ENCODE measurements at places on chromosomes 6 and 20.

DNA sequence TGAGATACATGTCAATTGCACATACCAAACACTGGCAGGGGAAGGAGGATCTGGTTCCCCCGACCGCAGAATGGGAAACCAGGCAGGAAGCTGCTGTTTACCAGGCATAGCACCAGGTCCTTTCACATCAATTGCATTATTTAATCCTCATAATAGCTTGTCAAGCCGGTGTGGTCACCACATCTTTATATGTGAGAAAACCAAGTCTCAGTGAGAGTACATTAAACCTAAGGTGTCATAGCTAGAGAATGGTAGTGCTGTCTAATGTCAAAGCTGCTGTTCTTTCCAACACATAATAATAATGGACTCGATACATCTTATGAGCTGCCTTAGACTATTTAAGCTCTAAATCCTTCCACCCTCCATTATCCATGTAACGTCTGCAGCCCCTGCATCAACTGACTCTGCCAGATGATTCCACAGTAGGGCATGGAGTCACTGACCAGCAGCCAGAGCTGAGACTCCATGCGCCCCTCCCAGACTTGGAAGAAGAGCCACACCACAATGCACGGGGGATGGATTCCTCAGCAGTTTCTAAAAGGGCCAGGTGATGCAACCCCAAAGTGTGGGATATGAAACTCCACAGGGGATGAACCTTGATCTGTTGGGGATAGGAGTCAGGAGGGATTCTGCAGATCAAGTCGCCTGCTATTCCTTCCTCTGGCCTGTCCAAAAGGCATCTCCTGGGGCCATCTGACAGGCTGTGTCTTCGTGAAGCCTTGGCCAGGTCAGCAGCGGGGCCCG, 71.8 kb downstream of the GPR6 start:
- no peak for DNase-seq

GRCh38 chr6:158371261-158371660, 59.0 kb downstream of the TULP4 start:
- no peak for DNase-seq

- DNase-seq = no peak
These were observed 51.4 kb upstream of the EZR start for GRCh38 chr6:158870649-158870957.

DNA sequence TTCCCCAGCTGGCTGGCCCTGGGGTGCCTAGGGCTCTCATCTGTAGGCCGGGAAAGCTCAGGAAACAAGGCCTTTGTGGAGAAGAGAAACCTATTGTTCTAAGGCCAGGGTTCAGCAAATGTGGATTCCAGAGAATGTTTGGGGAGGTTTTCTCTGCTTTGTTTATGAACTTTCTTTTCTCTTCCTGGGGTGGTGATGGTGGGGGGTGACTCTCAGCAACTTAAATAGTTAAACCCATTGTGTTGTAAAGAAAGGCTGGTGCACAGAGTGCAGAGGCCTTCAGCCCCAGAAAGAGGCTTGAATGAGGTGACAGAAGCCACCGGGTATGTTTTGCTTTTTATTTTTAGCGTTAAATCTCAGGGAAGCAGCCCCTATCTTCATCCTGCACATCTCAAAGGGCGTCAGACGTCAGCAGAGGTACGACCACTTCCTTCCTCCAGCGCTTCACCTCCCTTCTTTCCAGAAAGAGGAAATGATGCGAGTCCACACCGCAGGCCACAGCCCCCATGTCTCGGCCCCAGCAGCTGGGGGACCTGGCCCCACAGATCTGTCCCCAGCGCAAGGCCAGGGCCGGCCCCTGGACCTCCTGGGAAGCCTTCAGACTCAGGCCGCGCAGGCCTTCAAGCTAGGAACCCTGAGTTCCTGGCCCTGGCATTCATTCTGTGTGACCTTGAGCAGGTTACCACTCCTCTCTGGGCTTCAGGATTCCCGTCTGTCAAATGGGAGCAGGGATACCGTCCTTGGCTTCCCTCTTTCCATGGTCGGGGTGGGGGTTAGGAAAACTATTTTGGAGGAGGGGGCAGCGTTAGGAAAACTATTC, 605 bp upstream of the PPP1R16B start:
- peak; percentile 75 for DNase-seq

- no peak for DNase-seq
These were observed 98.2 kb downstream of the PSMG4 start for GRCh38 chr6:3356824-3357420.

DNA sequence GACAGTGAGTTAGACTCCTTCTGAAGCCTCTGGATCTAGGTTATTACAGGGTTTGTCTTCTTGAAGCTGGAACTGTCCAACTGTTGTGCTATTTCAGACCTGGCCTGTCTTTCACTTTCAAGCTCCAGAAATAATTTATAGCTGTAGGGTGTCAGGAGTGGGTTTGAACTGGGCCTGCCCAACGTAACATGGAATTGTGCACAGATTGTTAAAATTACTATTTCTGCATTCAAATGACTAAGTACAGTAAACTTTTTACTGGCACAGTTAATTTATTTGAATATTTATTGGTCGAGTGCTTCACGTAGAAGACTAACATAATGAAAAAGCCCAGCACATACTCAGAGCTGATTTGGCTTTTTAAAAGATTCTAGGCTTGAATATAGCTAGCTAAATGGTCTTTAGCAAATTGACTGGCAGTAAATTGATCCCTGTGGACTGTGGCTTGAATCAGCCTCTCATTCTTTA, 74.3 kb downstream of the ARID1B start:
- DNase-seq = peak; percentile 37

- no peak for DNase-seq
These were observed 74.7 kb upstream of the TNFAIP3 start for GRCh38 chr6:137792160-137793033.

GRCh38 chr20:33053291-33054106, at the start of gene BPIFB3:
TSS of gene BPIFB3 (plus strand) at chr20:33053903. CDS start at chr20:33055436, 1,533 bp downstream.
- no peak for DNase-seq

- peak; percentile 39 for DNase-seq
These were observed at the start of gene DDR1 for GRCh38 chr6:30883685-30884520. TSS of gene DDR1 (plus strand) at chr6:30884519. CDS start at chr6:30888730, 4,211 bp downstream.

- no peak for DNase-seq
These were observed 113.8 kb downstream of the JPH2 start for GRCh38 chr20:44073011-44073674.

DNA sequence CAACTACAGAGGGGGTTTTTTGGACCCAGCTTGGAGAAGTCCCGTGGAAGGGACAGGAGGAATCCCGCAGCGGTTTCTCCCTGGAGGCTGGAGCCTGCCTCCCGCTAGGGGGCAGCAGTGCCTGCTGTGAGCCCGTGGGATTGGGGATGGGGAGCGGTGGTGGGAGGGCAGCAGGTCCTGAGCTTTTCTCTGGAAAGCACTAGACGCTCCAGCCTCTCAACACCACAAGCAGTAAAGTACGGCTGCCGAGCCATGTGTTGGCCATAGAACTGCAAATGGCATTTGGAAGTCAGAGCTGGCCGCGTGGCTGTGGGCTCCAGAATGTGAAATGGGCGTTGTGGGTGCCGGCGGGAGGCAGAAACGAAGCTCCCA, 47.8 kb downstream of the GMPR start:
- no peak for DNase-seq

- DNase-seq = no peak
These were observed 313.7 kb upstream of the SUPT3H start for GRCh38 chr6:45691426-45691825.

DNA sequence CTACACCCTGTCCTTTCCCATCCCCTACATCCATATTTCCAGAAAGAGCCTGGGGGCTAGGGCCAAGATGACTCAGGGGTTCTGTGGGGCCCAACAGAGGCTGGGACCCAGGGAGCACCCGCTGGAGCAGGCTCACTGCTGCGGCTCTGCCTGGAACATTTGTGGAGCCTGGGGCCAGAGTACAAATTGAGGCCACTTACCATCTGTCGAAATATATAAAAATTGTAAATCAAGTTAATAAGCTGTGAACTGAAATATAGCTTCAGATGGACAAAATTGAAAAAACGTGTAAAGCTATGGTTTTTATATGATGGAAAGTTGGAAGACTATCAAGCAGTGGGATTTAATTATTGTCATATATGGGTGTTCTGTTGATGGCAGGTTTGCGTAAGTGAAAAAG, 82.9 kb upstream of the ATXN1 start:
- no peak for DNase-seq

DNA sequence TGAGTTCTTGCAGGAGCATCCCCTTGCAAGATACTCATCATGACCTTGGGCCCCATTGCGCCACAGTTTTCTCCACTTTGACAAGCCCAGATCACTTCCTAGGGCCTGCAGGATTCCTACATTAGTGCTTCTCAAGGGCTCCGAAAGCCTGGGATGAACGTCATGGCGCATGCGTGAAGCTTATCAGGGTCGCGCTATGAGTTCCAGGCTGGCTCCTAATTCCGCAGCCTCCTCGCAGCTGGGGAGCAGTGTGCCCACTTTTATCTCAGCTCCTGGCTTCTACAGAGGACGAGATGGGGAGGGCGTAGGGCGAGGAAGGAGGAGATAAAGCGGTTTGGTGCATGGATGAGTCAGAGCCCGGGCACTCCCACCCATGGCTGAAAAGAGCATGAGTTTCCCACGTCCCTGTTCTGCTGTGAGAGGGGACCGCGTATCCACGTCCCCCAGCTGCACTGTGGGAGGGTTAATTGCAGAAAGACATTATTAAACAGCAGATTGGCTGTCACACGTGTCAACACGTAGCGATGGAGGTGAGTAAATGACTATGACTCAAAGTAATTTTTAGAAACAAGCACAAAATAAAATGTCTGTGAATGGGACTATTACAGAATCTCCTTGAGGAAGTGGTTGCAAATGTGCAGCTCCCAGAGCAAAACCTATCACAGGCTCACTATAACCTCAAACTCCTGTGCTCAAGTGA, 72.9 kb upstream of the DSP start:
- DNase-seq = peak; percentile 94

DNA sequence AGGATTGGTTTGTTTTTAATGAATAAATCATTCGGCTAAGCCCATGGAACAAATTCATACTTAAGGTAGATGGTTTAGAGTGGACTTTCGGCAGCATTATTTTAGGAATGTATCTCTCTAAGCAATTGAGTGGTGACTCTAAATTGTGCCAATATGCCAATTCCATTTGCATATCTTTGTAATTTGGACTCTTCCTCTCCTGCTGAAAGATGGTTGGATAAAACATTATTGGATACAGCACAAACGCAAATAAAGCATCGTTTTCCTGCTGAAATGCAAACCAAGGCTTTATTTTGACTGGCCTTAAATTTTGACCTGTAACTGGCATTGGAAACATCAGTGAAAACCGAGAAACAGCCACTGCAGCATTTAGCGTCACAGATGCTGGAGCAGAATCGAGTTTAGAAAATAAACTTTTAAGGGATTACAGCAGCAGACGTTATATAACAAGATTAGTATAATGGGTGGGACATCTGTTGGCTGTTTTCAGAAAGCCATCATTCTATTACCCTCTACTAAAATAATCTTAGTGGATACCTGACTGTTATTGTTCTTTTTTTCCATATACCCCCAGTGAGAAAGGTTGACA, 726.0 kb downstream of the KIF16B start:
- DNase-seq = no peak

DNA sequence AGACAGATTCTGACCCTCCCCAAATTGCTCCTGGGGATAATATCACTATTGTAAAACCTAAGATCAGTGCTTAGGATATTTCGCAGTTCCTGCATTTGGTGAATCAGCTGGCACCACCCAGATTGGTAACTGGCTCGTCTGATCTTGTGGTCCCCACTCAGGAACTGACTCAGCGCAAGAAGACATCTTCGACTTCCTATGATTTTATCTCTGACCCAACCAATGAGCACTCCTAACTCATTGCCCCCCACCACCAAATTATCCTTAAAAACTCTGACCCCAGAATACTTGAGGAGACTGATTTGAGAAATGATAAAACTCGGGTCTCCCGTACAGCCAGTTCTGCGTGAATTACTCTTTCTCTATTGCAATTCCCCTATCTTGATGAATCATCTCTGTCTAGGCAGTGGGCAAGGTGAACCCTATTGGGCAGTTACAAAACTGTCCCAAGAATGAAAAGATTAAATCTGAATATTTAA, 55.7 kb upstream of the PRND start:
- DNase-seq = peak; percentile 83

DNA sequence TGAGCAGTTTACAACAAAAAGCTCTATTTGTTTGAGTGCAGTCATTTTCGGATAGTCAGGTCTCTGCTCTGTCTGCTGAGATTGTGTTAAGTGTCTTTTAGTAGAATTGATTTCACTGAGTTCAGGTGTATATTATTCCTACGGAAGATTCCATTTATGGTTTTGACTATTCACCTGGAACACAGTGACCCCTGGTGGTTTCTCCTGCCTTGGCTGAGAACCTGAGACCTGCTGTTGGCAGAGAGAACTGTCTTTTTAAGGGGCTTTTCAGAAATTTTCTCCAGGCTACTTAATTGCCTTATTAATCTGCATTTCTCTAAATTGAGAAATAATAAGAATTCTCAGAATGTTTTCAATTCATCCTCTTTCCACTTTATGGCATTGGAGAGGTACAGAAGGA, 508.0 kb downstream of the TBC1D32 start:
- peak; percentile 40 for DNase-seq

DNA sequence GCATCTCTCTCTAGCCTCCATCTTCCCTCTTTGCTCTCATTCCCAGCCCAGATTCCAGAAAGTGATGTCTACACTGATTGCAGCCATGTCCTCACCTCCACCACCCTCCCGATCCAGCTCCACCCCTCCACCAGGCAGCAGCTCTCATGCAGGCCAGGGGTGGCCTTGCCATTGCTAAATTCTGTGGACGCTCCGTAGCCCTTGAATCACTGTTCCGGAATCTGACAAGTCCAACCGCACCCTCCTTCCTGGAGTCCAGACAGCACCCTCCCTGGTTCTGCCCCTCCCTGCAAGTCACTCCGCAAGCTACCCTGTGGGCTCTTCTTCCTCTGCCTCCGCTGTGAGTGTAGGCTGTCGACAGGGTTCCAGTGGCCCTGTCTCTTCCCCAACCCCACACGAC, 26.2 kb downstream of the TNXB start:
- no peak for DNase-seq

GRCh38 chr6:108170332-108171290, 4.8 kb downstream of the NR2E1 start:
- DNase-seq = no peak

- peak; percentile 82 for DNase-seq
These were observed 31.2 kb downstream of the NUS1 start for GRCh38 chr6:117706504-117706903.

GRCh38 chr20:11675920-11676629, 241.6 kb upstream of the BTBD3 start:
- no peak for DNase-seq

DNA sequence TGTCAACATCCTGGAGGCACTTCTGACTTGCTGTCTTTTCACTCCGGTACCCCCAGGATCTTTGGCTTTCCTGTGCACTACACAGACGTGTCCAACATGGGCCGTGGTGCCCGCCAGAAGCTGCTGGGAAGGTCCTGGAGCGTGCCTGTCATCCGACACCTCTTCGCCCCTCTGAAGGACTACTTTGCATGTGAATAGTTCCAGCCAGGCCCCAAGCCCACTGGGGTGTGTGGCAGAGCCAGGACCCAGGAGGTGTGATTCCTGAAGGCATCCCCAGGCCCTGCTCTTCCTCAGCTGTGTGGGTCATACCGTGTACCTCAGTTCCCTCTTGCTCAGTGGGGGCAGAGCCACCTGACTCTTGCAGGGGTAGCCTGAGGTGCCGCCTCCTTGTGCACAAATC, 12.0 kb upstream of the MAPRE1 start:
- no peak for DNase-seq

Measured in hematopoietic multipotent progenitor cell treated with erythropoietin and hydrocortisone succinate and interleukin-3 and kit ligand, for 6 days (in vitro differentiated cells).